Upper lobe of left lung (tissue), 6 donors: ENCODE measurements at places on chromosomes 12 and 14.

- DNase-seq, result no peak
These were observed 19.1 kb downstream of the SLC2A3 start for GRCh38 chr12:7916936-7917335.

DNA sequence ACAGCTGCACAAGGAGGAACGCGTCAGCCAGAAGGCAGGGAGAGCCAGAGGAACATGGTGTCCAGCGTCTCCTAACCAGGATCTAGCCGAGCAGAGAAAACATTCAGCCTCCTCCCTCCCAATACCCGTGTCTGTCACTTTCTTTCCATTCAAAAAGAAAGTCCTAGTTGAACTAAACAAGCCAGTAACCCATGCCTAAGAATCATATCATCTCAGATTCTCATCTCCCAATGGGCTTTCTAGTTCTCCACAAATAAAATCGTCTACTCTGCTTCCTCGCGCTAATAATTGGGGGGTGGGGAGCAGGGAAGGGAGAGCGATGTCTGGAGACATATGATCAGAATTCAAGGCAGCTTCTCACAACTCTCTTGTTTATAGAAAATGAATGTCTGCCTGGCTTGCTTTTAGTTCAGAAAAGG, 7.4 kb downstream of the NKX2-1 start:
- DNase-seq, result no peak

GRCh38 chr14:52821805-52822250, 30.4 kb upstream of the GNPNAT1 start:
- DNase-seq, result no peak

DNA sequence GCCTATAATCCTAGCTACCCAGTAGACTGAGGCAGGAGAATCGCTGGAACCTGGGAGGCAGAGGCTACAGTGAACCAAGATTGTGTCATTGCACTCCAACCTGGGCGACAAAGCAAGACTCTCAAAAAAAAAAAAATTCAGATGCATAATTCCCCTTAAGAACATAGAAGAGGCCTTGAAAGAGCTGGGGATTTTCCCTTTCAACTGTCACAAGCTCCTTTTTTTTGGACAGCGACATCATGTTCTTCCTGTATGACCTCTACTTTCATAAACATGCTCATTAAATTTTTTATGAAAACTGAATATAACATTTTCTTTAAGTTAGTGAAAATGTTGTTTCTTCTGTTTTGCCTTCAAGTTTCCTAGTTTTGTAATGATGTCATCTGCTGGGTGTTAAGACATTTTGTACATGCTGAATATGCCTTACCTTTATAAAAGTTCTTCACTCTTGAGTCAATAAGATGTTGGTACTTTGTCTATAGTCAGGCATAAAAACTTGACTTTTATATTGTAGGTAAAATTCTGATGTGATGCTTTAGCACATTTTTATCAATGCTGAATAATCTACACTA, 76.0 kb downstream of the PTHLH start:
- no peak for DNase-seq

GRCh38 chr12:68086019-68086603, 73.4 kb downstream of the IFNG start:
- no peak for DNase-seq

DNA sequence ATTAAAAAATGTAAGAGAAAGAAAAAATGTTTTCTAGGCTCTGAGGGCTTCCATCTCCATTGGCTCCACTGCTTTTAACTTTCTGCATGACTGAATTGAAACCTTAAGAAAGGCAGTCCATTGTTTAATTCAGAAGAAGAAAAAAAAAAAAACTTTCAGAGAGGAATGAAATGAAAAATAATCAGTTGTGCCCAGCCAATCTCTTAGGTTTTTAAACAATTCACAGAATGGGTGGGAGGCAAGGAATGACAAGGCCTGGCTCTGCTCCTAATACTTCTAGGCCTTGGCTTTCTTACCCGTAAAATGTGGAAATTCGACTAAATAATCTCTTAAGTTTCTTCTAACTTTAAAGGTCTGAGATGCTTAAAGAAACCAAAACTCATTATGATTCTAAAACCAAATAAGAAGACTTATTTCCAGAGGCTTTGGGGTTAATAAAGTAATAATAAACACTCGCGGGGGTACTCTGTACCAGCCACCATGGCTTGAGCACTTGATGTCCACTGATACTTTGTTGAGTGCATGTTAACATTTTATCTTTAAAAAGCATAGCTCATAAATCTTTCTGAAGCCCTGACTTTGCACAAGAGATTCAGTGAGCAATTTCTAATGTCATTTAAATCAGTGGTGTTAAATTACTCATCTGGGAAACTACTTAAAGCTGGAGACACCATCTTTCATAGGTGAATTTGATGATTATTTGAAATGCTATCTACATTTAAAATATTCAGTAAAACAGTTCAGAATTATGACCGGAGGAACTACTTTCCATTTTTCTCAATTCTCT, 49.6 kb downstream of the STON2 start:
- DNase-seq, result no peak

DNA sequence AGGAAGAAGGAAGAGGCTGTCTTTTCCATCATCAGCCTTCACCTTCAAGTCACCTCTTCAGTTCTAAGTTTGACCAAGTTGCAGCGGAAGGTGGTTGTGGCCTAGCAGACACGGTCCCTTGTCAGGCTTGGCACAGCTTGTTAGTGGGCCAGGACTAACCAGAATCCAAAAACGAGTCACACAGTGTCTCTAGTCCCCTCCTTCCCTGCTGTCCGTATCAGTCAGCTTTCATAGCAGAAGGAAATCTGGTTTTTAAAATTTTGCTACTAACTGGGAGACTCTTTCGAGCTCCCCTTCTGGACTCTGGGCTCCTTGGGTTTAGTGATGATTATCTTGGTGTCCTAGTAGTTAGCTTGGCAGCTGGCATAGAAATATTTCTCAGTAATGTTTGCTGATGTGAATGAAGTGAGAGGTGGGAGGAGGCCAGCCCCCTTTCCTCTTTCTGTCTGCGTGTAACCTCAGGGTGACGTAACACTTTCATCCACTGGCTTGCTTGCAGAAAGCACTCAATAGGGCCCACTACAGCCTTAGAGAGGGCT, 3.8 kb downstream of the ETV6 start:
- no peak for DNase-seq

DNA sequence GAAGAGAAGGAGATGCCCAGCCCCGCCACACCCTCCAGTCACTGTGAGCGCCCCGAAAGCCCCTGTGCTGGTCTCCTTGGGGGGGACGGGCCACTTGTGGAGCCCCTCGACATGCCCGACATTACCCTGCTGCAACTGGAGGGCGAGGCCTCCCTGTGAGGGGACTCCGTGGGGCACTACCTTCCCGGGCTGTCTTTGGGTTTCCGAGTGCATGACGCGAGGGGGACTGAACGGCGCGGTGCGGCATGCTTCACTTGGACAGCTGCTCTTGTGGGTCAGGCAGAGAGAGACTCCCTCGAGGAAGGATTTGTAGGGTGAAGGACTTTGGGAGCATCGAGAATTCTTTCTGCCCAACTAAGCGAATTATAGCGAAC, 1.1 kb downstream of the CCDC184 start:
- no peak for DNase-seq

- DNase-seq, result no peak
These were observed 109.5 kb downstream of the SINHCAF start for GRCh38 chr12:31216479-31216878.

DNA sequence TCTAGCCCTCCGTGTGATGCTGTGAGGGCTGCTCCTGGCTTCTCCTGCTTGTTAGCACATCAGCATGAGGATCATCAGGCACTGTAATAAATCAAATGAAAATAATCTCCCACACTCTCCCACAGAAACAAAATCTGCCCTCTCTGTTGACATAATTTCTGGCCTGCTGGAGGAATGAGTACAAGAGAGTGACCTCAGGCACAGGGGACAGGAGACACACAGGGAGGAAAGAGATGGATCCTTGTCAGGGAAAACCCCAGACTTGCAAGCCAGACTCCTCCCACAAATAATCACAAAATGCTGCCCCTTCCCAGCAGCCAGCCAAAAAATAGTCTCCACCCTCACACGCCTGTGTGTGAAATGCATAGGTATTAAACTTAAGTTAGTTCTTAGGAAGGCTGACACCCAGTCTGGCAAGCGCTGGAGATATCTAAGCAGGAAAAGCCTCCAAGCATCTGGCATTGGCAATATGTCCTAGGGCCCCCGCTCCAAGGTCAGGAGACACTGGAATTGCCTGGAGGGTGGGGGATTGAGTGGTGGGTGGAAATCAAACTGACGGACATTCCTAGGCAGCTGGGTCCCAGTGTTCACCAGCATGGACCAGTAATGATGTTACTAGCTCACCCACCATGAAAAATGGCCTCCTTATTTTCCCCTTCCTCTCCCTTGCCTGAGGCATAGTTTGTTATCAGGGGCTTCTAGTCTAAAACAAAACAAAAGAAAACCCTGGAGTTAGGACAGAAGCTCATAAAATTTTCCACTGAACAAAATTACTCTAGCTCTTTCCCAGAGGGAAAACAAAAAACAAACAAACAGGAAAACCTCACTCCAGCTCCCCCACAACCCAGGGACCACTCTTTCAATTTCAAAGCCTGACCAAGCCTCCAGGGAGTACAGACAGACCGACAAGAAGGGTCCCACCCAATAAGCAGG, 22.0 kb downstream of the SMUG1 start:
- no peak for DNase-seq

DNA sequence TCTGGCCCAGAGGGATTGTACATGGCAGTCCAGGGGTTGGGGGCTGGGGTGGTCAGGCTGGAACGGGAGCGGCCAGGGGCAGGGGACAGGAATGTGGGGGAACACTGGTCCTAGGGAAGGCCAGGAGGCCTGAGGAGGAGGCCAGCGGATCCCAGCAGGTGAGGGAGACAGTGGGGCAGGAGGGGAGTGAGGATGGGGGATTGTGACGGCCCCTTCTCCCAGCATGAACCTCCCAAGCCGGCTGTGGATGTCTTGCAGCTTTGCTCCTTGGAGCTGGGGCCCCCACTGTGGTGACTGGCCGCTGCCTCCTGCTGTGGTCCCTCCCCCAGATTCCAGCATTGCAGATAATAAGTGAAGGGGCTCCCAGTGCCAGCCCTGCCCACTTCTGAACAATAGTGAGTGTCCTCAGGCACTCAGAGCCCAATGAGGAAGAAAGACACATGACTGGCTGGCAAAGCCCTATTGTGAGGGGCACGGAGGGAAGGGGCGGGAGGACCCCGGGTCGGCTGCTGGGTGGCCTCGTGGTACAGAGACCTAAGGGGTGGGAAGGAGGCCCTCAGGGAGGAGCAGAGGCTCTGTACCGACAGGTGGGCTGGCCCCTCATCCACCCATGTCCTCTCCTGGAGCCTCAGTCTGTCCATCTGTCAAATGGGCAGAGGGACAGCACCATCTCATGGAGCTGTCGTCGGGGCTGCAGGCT, 215.0 kb downstream of the KIF26A start:
- peak; percentile 42 for DNase-seq

GRCh38 chr12:19709889-19710288, 270.6 kb downstream of the AEBP2 start:
- DNase-seq, result no peak

DNA sequence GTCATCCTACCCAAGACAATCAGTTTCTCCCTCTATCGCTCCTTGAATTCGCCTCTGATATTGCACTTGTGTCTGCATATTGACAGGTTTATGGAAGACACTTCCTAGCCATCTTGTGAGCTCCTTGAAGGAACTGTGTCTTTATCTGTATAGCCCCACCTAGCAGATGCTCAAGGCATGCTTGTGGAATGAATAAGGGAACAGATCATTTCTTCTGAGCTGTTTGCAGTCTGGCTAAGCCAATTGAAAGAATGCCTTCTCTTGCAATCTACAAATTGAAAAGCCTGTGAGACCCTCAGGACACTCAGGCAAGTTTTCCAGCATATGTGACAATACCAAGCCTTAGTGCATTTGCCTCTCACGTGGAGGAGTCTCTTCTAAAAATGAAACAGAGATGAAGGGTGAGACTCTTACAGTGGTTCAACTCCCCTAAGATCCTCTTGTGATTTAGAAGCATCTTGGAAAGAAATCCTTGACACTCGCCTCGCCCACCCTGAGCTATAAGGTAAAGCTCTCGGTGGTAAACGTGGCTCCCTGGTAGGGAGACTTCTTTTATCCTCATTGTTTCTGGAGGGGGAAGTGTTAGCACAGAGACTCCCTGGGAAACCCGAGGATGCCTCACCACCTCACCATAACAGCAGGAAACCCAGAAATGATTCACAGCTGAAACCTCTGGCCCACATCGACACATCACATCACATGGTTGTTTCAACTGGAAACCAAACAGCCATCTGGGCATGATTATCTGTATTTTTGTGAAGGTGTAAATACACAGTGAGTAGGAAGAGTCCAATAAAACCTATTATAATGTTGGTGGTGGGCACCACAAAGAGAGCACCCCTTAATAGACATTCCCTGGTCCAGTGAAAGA, 112.3 kb upstream of the BCL2L14 start:
- DNase-seq, result peak; percentile 23

DNA sequence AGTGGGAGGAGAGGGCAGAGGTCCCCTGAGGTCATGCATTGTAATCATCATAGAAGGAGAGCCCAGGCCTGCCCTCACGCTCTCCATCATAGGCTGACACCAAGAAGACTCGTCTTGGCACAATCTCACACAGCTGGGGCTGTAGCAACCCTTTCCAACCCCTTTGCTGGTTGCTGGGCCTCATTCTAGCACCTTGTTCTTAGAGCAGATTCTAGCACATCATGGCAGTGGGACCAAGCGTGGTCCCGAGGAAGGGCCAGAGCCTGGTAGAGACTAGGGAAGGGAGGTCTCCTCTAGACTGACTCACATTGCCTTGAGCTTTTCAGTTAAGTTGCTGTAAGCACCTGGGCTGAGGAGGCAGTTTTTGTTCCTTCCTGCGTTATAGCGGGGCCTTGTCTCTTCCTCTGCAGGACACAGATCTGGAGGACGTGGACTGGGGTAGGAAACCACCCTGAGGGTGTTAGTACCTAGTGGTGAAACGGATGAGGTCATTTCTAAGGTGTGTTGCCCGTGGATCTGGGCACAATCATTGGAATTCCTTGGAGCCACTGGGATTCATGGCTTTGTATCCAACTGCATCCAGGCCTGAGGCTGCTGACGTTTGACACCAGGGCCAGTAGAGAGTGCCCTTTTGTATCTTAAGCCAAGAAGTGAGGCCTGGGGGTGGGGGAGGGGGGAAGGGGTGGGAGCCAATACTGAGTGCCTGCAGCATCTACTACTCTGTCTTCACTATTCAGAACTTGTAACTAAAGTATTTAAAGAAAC, 19.9 kb downstream of the RPS6KL1 start:
- DNase-seq, result no peak
